Caco-2 (cell line): ENCODE measurements at places on chromosomes 1 and 21.

GRCh38 chr1:66295803-66296202, 238.2 kb upstream of the SGIP1 start:
- no peak for DNase-seq

- DNase-seq = no peak
These were observed 102.2 kb downstream of the NTMT2 start for GRCh38 chr1:170247751-170248521.

GRCh38 chr1:1281533-1282321, 1.5 kb downstream of the SCNN1D start:
- no peak for DNase-seq

GRCh38 chr21:17536381-17536780, 23.5 kb downstream of the CXADR start:
- DNase-seq = no peak

GRCh38 chr21:25953196-25953595, 217.4 kb downstream of the APP start:
- no peak for DNase-seq

DNA sequence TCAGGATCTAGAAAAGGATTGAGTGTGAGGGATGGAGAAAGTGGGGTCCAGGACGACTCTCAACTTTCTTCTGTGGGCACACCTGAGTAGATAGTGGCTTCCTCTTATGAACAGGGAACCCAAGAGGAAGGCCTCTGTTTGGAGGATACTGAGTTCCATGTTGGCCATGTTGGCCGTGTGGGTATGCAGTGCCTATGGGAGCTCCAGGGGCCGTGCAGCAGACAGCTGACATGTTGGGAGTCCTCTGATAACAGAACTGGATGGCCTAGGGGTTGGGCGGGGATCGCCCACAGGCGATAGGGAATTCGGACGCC, 43.0 kb downstream of the TMEM53 start:
- DNase-seq = no peak

DNA sequence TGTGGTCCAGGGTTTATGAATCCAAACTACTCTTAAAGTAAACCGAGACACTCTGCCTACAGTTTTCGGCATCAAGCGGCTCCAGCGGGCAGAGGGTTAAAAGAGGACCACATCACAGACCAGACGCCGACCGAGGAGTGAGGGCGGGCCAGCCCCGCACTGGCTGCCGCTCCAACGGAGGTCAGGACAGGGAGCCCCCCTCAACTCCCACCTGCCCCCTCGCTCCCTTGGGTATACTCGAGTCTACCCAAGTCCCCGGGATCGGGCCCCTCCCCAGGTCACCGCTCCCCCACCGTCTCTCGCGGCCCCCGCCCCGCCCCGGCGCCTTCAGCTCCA, 312 bp downstream of the ARNT start:
- DNase-seq = no peak

GRCh38 chr1:220378571-220379302, 106.5 kb upstream of the RAB3GAP2 start:
- peak; percentile 29 for DNase-seq

GRCh38 chr1:27556781-27557595, 47.0 kb downstream of the AHDC1 start:
- peak; percentile 76 for DNase-seq

- DNase-seq = no peak
These were observed 363.1 kb upstream of the ADGRL2 start for GRCh38 chr1:81437649-81438048.

GRCh38 chr1:18217398-18218043, 109.9 kb downstream of the IGSF21 start:
- no peak for DNase-seq

DNA sequence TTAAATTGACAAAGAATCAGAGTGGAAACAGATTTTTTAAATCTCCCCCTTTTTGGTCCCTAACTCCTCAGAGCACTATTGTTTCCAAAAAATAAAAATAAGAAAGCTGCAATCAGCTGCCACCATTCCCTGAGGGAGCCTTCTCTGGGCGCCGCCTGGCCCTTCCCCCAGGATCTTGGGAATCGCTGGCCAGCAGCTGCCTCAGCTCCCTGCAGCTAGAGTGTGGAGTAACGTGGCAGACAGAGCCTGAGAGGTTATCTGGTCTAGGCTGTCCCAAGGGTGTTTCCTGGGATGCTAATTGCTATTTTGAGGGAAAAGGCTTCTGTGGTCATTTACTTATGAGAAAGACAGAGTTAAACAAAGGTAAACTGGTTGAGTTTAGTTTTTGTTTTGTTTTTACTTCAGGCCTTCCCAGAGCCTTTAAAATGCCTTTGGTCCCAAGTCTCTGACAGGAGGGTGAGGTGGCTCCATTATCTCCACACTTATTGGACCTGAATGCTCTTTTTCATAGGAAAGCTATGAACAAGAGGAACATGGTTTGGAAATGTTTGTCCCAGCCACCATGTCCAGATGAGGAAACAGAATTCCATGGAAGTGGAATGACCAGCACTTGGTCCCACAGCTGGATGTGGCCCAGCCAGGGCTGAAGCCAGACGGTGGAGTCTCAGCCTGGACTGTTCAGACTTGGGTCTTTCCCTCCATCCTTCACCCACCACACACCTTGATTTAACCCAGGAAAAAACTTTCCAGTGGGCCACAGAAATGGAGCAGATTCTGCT, 14.1 kb upstream of the KIAA1614 start:
- DNase-seq = no peak

DNA sequence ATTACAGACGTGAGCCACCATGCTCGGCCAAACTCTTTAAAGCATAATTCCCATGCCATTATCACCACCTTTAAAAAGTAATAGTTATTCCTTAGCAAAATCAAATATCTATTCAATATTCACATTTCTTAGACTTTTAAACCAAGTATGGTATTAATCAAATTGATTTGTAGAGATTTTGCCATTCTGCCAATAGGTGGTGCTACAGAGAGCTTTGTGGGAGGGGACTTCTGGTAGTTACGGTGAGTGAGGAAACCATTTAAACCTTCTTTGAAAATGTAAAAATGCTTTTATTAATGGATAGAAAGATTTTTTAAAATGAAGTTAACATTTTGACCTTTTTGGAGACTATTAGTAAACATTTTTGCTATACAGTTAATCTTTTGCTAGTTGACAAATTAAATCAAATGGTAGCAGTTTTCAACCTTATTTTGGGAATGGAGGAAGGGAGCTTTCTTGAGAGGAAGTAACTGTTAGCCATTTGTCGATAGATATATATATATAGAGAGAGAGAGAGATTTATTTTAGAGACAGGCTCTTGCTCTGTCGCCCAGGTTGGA, 19.3 kb downstream of the IARS2 start:
- no peak for DNase-seq

DNA sequence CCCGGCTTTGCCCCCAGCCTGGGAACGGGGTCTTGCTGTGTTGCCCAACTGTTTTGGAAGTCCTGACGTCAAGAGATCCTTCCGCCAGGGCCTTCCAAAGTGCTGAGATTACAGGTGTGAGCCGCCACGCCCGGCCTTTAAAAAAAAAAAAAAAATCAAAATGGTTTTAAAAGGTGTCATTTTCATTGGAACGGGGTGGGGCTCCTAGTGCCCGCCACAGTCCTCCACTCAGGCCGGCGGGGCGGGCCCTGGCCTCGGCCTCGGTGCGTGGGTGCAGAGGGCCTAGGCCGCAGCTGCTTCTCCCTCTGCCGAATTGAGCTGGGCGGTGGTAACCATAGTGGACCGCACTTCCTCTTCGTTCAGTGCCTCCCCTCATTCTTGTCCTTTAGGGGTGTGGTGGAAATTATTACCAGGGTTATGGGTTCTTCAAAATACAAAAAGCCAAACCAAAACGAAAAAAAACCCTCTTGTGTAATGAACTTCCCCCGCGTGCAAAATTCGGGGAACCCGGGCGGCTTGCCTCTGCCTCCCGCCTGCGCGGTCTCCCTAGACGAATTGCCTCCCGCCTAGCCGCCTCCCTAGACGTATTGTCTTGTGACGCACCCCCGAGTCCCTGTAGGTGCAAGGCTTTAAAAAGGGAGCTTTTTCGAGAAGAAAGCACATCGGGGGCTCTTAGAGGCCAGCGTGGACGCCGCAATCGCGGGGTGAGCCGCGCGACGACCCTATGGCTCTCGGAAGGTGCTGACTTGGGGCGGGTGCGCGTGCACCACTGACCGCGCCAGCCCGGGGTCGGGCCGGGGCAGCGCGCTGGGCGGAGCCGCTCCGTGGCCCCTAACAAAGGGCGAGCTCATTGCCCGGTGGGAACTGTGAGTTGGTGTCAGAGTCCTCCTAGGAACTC, 10.5 kb upstream of the SPEN start:
- DNase-seq = peak; percentile 57

- DNase-seq = no peak
These were observed 58.2 kb downstream of the WLS start for GRCh38 chr1:68173936-68174737.

- no peak for DNase-seq
These were observed 39.7 kb downstream of the AZIN2 start for GRCh38 chr1:33120436-33121231.

GRCh38 chr1:56917356-56917755, 48.5 kb downstream of the C8B start:
- no peak for DNase-seq

DNA sequence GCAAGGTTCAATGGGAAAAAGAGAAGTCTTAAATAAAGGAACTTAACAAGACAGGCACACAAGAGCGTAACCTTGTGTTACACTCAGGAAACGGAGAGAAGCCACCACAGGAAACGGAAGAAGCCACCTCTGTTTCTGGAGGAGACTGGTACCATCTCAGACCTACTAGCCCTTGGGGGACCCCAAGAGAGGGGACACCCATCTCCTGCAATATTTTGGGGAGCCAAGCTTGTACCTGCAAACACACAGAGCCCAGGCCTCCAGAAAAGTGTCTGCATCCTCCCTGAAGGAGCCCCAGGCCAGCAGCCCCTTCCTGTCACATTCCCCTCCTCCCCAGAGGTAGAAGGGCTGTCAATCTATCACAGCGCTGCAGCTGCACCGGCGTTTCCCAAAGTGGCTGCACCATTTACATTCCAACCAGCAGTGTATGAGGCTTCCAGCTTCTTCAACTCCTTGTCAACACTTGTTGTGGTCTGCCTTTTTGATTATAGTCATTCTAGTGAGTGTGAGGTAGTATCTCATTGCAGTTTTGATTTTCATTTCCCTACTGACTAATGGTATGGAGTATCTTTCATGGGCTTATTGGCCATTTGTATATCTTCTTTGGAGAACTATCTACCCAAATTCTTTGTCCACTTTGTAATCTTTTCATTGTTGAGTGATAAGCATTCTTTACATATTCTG, 23.0 kb upstream of the PADI1 start:
- no peak for DNase-seq

DNA sequence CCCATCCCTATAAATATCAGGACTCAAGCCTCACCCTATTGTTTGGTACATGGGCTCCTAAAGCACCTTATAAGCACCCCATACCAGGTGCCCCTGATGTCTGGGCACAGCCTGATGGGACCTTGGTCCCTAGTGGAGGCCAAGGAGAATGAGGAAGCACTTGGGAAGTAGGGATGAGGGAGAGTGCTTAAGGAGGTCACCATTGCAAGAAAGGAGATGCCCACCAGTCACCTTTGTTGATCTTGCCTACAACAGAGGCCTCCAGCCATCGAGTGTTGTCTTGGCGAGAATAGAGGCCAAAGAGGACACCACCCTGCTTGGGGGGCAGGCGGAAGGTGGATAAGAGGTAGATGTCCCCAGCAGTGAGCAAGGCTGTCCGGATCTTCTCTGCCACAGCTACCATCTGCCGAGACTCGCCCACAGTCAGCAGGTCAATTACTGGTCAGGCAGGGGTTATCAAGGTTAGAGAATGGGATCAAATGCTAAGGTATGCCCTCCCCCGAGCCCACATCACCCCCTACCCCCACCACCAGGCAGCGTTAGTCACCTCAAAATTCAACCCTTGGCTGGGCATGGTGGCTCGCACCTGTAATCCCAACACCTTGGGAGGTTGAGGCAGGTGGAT, 1.6 kb downstream of the THBS3 start:
- no peak for DNase-seq

GRCh38 chr21:35336534-35336933, 287.4 kb upstream of the RUNX1 start:
- DNase-seq = no peak

DNA sequence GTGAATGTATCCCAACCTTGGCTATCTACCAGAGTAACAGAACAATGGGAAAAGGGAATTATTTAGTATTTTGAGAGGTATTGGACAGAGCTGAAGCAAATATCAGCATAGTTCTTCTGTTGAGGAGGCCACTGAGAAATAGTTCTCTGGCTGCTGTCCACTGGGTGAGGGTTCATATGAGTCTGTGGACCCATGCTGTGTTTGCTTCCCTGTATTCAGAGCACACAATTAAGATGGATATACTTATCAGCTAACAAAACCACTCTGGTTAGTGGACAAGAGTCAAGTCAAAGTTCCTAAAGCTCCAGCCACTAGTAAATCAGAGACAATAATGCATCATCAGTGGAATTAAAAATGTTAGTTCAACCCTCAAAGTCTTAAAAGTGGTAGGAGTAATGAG, 66.1 kb downstream of the RGS18 start:
- no peak for DNase-seq

GRCh38 chr1:170071378-170071777, 3.1 kb downstream of the KIFAP3 start:
- DNase-seq = no peak

DNA sequence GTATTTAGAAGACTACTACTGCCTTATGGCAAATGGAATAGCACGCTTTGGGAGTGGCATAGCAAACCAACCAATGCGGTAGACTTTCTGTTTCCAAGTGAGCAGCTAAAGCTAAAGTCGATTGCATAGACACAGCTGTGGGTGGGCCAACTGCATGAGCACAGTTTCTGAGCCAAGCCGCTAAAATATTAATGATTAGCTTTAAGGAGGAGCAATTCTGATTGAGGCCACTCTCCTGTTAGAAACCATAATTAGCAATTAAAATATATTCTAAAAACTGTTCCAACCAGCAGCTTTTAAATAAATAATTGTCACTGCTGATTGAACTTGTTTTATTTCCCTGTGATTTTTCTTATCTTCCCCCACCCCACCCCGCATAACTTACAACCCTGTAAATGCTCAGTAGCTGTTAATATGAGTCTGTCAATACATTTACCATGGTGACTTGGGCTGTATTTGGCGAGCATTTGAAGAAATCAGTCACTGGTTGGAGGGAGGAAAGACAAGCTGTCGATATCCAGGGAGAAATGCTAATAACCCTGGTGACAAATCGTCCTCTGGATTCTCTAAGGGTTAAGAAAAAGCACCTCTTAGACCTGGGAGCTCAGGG, 32.2 kb downstream of the RNF220 start:
- no peak for DNase-seq

DNA sequence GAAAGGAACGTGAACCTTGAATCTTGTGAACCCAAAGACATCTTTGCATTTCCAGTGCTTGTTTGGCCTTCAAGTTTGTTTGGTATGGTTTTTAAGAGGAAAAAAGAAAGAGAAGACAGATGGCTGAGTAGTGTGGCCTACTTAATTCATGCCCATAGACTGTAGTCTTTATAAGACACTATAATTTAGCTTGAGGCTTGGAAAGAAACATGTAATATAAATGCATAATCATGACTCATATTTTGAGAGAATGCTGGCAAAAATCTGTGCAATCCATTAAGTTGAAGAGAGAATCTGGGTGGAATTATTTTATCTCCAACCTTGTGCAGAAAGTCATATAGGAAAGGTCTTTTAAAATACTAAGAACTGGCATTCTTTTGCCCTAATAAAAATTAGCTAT, 179.3 kb downstream of the SIPA1L2 start:
- DNase-seq = no peak
